ENCODE measurements at places on chromosomes 11 and 22.

DNA sequence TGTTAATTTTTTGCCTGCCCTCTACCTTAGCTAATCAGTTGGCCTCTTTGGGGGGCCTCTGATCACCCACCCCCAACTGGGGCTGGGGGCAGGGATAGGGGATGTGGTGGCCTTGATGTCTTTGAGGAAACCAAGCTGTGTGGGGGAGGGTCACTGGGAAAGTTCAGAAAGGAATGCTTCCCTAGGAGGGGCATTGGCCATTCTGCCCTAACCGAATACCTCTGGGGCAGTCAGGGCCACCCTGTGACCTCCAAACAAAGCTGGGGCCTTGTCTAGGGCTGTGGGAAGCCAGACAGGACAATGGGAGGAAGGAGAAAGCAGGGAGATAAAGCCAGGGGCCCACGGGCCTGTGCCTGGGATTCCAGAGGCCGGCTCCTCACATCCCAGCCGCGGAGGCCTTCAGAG lies 97.5 kb downstream of the TSPAN18 start:
- DNase-seq, result no peak

DNA sequence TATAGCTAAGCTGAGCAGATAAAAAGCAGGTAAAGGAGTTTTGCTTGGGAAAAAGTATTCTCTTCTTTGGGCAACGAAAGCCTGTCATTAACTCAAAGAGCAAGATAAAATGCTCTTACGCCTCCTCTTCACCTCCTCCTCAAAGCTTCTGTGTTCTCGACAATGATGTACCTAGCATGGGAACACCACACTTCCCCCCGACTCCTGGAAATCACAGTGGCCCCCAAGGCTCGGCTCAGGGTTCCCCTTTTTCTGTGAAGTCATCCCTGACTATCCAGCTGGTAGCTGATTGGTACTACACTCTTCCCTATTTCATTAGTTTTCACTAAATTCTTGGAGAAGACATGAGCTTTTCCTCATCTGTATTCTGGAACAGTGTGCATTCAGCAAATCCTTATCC lies 336.1 kb downstream of the LARGE1 start:
- DNase-seq, result no peak

DNA sequence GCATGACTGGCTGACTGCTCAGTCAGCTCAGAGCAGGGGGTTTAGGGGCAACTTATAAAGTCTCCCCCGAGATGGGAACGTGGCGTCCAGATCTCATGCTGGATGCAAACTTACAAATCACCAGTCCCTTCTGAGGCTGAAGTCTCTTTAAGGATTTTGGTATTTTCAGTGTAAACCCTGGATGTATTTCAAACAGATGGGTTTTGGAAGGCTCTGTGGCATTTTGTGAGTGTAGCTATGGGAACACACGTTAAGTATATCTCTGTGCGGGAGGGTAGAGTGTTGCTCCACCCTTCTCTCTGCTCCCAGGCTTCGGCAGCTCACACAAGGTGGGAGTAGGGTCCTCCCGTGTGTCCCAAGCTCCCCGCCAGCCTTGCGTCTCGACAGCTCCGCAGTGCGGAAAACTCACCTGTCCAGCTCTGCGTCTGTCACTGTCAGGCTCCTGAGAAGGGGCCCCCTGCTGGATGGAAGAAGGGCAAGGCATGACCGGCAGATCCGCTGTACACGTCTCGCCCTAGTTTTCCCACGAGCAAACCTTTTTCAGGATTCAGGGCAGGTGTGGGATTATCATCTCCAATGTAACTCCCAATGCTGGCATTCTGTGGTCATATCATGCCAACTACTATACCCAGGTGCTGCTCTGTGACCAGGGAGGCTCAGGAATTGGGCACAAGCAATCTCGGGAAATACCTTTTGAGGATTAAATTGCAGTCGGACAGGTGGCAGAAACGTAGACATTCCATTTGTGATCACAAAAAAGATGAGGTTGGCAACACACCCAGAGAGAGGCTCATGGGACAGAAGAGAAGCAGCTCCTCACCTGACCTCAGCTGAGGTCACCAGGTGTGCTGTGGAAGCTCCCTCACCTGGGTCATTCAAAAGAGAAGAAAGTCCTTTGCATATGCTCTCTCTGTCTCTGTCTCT lies 313.9 kb upstream of the B3GAT1 start:
- no peak for DNase-seq

- DNase-seq, result no peak
Measured at GRCh38 chr11:33892906-33893594, 1.2 kb upstream of the LMO2 start.

DNA sequence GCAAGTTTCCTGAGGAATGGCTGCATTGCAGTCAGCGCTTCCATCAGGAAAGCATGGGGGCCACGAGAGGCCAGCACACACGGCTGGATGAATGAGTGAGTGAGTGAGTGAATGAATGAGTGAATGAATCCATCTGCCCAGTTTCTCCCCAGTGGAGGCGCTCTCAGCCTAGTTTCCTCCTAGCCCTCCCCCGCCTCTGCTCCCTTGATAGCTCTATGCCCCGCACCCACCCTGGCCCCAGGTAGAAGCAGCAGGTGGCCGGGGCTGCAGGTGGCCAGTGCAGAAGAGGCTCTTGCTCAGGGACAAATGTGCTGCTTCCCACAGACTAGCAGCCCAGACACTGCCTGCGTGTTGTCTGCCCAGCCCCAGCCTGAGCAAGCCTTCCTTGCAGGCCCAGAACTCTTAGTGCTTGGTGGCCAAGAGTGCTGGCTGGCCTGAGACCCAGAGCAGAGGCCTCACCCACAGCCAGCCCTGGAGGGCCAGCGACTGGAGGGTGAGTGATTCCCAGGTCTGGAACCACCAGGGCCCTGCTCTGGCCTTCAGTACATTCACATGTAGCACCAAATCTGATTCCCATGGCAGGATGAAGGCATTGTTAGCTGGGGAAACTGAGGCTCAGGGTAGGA lies 31.1 kb upstream of the PDGFB start:
- no peak for DNase-seq

DNA sequence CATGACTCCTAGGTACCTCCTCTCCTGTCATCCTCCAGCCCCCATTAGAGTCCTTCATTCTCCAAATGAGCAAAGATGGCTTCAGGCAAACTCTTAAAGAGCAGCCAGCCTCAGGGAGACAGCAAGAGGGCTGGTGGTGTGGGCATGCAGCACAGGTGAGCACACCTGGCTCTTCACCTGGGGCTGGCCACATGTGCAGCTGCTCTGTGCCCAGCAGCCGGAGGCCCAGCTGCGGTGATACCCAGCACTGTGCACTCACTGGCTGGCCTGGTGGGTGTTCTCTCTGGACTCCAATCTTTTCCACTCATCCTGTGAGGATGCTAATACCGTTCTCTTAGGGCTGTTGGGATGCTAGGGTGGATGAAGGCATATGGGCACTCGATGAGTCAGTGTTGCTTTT lies 106.1 kb upstream of the PARVA start:
- DNase-seq, result no peak

DNA sequence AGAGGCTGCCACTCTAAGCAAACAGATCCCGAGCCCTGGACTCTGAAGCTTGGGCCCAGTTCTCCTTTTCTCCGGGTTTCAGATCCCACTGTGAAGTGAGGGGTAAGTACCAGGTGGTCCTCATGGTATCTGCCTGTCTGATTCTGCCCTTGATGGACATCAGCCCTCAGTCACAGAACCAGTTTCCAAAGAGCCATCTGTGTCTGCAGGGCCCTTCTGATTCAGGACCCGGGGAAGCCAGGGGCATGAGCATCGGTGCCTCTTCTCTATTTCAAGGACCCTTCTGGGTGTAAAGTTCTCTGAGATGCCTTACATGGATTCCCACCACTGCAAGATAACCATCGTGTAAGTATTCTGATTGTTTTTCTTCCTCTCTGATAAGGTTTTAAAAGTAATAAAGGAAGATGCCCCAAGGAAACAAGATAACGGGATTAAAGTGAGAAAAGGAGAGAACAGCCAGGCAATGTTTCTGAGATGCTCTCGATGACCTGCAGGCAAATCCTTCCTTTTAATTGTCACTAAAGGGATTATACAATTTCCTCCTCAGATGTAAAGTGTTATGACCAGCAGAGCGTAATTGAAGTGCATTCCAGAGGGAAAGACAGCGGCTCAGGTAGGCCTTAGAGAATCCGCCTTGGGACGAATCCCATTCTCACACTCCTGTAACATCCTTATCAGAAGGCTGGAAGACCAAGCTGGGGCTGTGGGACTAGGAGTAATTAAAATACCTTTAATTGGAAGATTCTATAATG lies 924.3 kb downstream of the TBC1D22A start:
- no peak for DNase-seq

DNA sequence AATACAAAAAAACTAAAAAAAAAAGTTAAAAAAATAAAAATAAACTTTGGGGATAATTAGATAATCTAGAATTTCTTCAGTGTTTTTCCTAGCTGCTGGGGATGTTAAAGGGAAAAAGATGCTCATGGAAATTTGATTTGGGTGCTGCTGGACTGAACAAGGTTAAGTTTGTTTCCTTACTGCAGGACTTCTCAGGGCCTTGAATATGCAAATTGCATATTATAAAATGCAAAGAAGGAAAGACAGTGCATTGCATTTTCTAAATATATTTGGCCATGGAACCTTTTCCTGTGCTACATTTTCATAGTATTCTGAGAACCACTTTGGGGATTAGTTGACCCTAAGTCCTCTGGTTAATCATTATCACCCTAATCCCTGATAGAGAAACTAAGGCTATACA lies 79.6 kb downstream of the ABTB2 start:
- no peak for DNase-seq

GRCh38 chr11:28038775-28039174 lies 69.2 kb downstream of the KIF18A start:
- no peak for DNase-seq

DNA sequence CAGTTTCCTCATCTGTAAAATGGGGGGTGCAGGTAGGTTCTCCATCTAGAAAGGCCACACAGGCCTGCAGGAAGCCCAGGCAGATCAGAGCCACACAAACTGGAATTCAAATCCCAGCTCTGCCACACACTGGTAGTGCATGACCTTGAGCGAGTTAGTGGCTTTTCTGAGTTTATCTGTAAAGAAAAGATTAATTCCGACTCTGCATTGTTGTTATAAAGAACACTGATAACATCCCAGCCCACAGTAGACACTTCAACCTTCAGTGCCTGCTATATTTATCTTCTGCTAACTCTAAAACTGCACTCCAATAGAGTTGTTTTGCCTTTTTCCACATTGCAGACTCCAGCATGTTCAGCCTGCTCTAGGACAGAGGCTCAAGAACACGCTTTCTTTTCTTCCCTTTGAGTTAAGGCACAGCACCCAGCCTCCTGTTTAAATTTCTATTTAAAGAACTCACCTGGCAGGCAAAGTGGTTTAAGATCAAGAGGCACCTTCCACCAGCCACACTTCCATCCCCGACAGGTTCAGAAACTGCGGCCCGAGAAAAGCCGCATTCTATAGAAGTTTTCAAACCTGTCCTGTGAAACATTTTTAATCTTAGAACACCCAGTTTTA lies 133.9 kb downstream of the PLEKHA7 start:
- no peak for DNase-seq

- DNase-seq, result no peak
Measured at GRCh38 chr11:62353841-62354240, 16.6 kb downstream of the ASRGL1 start.

DNA sequence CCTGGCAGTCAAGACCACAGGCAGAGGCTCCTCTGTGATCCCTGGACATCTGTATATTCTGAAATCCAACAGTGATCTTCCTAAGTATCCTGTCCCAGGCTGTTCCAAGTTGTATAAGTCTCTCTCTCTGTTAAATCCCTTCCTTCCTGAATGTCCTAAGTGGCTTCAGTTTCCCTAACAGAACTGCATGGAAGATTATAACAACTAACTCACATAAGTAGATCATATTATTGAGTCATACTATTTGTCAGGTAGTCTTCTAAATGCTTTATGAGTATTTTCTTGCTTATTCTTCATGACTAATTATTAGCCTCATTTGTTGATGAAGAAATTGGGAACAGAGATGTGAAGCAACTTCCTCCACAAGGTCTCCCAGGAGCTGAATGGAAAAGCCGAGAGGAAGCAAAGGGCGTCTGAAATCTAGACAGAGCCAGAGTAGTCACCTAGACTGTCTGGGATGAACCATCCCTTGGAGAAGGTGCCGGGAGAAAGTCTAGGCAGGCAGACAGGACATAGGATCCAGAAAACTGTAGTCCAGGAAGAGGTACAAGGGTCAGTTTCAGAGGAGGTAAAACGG lies 93.2 kb upstream of the FAT3 start:
- no peak for DNase-seq

DNA sequence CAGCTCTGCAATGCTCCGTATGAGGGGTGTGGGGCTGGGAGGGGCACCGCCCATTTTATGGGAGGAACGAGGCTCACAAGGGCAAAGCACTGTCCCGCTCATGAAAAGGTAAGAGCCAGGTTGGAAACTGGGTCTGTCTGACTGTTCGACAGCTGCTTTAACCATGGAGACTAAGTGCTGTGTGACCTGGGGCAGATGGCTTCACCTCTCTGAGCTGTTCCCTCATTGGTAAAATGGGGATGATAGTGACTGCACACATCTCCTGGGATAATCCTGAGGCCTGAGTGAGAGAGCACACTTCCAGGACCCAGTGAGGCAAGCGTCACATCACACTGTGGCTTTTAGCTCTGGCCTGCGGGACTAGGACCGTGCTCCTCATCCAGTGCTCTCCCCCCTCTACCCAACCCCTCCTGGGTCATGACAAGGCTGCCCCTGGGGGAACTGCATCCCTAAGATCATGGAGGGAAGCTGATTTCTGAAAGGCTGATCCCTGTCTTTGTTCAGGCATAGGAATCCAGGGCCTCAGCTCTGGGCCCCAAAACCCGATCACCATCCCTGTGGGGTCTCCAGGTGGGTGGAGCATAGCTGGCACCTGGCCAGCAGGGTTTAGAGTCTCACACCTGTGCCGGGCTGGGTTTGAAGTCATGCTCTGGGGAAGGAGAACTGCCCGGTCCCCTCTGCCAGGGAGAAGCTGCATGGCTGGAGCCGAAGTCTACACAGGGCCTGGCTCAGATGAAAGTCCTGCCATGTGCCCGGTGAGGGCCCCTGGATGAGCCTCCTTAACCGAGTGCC lies 21.3 kb downstream of the FGF3 start:
- DNase-seq, result no peak

- DNase-seq, result no peak
Measured at GRCh38 chr11:3145206-3145520, 19.9 kb downstream of the OSBPL5 start.

- no peak for DNase-seq
Measured at GRCh38 chr11:78292109-78292803, 103.5 kb downstream of the USP35 start.

DNA sequence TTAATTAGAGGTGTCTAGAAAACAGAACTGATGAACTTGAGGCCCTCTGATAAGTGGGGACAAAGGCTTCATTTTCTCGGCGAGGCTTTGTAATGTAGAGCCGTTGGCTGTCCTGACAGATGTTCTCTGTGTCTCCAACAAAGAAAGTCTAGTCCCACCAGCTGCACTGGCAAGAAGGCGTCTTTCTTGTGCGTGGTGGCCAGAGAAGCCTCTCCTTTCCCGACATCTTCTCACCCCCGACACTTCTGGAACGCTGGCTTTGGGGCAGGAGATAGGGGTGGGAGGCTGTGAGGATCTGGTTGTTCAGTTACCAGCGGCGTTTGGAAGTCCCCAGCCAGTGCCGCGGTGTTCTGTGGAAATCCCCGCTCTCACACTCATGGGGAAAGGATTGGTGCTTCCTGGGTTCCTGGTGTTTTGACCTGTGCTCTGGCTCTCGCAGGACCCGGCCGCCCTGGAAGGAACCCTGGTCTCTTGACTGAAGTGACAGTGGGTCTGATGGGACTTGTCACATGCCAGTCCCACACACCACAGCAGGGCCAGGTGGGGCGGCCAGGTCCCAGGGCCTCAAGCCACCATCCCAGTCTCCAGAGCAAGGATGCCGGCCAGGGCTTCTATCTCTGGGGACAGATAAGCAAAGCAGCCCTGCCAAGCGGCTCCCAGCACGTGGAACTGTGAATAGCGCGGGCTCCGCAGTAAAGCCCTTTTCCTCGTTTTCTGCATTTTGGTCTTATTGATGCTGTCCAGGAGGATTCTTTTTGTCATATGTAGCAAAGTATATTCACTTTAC lies 23.2 kb downstream of the FADS2 start:
- no peak for DNase-seq

Measured in CD4-positive, alpha-beta T cell treated with Interleukin-1 beta for 1 hour (primary cell).